ENCODE measurements at places on chromosomes 2 and 18.
A peak's percentile ranks its signal among the peaks of the same experiment; 100 is the strongest.

GRCh38 chr2:158637357-158637756, 157.8 kb upstream of the DAPL1 start:
- DNase-seq = no peak

DNA sequence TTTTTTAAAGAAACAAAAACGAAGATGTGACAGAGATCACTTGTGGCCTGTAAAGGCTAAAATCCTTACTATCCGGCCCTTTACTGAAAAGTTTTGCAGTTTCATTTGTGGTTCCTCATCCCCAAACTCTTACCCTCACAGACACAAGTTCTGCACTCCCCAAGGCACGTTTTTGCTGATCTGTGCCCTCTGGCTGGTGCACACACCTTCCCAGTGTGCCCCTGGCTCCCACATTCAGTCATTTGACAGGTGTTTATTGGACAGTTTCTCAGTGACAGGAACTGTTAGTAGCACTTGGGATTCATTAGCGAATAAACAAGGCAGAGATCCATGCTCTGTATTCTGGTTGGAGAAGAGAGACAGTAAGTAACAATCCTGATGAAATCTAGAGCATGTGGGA, 22.8 kb downstream of the ZAP70 start:
- DNase-seq = no peak

DNA sequence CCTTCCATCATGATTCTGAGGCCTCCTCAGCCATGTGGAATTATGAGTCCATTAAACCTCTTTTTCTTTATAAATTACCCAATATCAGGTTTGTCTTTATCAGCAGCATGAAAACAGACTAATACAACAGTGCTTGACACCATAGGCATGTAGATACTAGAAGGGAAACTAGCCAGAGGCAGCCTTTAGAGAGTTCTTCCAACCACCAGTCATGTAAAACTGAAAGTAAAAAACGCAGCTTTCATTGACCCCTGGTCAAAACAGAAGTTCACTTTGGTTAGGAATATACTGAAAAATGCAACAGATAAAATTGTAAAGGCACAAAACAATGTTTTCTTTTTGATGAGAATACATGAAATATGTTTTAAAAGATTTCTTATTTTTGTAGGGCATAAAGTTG, 122.8 kb upstream of the L3MBTL4 start:
- no peak for DNase-seq

DNA sequence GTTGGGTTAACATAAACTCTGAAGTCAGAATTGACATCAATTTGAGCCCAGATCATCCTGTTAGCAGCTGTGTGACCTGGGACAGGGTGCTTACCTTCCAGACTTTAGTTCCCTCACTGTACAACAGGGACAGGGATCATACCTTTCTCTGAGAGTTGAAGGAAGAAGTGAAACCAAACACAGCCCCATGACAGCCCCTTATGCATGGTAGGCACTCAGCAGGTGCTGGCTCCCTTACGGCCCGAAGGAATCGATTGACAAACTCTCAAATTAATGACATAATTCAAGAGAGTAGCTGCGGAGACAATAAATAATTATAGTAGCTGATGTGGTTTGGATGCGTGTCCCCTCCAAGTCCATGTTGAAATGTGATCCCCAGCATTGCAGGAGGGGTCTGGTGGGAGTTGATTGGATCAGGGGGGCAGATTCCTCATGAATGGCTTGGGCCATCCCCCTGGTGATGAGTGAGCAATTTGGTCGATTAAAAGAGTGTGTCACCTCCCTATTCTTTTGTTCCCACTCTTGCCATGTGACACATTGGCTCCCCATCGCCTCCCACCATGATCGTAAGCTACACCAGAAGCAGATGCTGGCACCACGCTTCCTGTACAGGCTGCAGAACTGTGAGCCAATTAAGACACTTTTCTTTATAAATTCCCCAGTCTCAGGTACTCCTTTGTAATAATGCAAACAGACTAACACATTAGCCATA, 72.4 kb downstream of the ODC1 start:
- DNase-seq = no peak

DNA sequence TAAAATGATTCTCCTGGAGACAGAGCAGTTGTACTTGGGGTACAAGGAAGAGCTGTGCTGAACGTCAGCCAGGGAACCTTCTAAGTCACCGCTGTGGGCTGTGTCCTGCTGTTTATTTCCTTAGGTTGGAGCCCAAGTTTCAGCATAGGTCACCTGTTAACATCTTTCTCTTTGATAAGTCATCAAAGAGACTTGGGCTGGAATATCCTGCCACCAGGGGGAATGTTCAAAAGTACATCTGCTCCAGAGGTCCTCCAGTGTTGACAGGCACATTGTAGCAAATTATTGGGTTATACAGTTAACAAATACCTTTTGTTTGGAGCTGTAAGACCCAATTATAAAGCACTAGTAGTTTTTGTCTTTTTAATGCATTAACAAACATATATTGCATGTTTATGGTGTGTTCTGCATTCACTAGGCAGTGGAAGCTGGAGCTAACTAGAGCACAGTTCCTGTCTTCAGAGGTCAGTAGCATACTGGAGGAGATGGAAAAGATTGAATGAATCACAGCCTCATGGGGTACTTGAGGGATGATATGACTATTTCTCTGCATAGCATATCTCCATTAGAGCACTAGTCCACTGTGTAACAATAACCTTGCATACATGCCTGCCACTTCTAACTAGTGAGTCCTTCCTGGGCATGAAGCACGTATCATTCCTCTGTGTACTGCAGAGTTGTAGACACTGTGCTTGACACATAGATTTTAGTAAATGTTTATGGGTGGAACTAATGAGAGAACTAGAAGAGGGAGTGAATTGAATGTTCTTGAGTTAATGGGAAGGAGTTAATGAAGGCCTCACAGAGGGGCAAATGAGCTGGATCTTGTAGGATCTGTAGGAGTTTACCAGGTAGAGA, 182.1 kb downstream of the AGAP1 start:
- DNase-seq = no peak

GRCh38 chr2:48906633-48907032, 151.1 kb upstream of the LHCGR start:
- no peak for DNase-seq

DNA sequence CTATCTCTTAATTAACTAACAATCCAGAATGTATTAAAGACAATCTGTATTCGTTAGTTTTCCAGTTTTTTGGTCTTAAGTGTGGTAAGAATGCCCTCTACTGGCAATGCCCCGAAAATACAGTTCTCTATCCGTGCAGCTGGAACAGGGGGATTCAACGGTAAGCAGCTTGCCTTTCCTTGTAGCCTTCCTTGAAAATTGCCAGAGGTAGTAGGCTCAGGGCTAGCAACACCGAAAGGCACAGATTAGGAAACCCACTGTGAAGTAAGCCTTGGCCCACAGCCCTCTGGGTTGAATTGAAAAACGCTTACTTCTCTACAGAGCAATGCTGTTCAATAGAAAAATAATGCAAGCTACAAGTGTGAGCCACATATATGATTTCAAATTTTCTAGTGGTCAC, 17.1 kb upstream of the VPS4B start:
- peak; percentile 65 for DNase-seq

GRCh38 chr2:43643680-43644079, 6.6 kb downstream of the PLEKHH2 start:
- DNase-seq = no peak

GRCh38 chr2:120231974-120232635, 8.9 kb upstream of the TMEM185B start:
- DNase-seq = peak; percentile 90

GRCh38 chr2:173400760-173401159, 46.1 kb downstream of the CDCA7 start:
- no peak for DNase-seq

- DNase-seq = peak; percentile 95
Observed at GRCh38 chr2:131104487-131105155, 515 bp upstream of the PLEKHB2 start.

Data from inflammatory macrophage treated with lipopolysaccharide for 4 hours (primary cell).